ENCODE measurements at places on chromosomes 12 and 14.

DNA sequence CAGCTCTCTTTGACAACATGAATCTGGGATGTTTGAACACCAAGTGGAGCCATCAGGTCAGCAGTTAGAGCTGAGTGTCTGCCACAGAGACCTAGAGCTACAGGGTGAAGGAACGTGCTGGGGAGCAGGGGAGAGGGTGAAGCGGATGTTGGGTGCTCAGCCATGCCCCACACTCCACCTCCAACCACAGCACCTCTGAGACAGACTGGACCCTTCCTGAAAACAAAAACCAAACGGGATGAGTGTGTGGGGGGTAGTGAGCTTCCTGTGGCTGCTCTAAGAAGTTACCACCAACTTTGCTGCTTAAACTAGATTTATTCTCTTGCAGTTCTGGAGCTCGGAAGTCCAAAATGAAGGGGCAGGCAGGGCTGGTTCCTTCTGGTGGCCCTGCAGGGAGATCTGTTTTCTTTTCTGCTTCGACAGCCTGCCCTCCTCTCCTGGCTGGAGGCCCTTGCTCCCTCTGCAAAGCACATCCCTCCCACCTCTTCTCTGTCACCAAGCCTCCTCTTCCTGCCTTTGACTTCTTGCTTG lies 5.6 kb upstream of the GOLGA3 start:
- DNase-seq: no peak

DNA sequence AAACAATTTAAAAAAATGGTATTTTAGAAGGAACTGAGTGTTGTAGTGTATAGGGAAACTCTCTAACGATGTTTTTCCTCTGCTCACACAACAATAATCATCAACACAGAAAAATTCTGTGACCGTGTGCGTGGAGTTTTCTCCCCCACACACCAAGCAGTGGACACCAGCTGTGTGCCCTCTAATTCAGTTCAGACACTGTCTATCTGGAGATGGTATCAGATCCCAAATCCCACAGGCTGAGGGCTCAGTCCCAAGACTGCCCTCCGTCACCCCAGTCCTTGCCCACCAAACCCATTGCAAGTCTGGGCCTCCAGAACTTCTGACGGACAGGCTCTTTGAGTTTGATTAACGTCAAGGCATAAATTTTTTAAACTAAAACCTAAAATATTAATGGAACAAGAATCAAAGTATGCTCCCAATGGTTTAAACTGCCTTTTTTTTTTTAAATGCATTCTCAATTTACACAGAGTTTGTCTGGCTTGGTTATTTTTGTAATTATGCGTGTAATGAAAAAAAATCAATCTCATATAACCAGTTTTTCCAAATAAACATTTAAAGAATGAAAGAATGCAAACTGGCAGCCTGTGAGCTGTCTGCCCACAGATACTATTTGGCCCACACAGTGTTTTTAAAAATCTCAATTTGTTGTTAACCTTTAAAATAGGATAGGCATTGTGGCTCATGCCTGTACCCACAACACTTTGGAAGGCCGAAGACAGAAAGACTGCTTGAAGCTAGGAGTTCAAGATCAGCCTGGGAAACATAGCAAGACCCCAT lies 19.2 kb downstream of the BLTP3B start:
- no peak for DNase-seq

- no peak for DNase-seq
Measured at GRCh38 chr14:67975470-67975869, 155.9 kb downstream of the RAD51B start.

DNA sequence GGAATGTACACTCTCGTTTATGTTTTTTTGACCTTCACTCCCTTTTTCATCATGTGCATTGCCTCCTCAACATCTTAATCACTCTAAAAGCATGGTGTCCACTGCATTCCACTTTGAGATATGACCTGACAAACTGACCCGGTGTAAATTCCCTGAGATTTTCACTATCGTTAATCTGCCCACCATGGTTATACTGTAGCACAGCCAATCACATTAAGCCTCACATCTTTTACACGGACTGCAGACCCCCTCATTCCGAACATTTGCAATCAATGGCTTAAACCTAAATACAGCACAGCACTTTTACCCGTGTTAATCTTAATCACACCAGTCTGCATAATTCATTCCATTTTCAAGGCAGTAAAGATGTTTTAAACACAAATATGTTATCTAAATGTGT lies 2.4 kb downstream of the RERG start:
- DNase-seq: no peak

DNA sequence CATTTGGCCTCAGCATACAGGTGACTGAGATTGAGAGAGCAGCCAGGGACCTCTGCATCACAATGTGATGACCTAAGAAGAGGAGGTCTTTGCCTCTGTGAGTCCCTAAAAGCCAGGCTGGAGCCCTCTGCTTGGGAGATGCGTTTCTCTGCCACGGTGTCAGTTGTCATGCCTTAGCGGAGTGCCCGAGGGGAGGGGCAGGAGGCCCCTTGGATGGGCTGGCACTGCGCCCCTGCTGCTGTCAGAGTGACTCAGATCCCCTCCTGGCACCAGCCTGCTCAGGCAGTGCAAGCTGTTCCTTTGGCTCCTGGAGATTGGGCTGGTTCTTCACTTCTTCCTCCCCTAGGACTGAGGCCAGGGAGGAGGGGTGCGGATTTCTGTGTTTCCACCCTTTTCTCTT lies 64.9 kb upstream of the KCNA5 start:
- DNase-seq: no peak

DNA sequence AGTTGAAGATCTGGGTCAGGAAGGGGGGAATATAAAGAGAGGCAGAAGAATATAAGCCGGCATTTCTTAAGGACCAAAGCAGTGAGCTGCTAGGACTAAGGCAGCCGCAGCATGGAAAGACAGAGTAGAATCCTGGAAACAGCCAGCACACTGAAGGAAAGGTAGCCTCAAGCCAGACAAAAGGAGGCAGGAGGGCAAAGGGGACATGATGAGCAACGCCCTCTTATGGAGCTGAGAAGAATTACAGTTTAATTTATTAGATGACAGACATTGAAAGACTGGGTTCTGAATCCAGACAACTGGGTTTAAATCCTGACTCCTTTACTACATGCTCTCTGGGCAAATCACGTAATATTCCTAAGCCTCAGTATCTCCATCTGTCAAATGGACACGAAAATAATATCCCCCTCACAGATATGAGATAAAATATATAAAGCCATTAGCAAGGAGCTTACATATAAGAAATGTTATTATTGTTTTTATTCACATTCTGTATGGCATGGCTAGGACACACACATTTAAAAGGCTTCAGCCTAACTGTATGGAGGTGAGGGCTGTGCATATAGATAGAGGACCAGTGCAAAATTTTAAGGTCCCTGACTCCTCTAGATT lies 8.1 kb upstream of the PCED1B start:
- peak; percentile 48 for DNase-seq

- no peak for DNase-seq
Measured at GRCh38 chr14:68685419-68686204, 107.3 kb downstream of the ZFP36L1 start.

DNA sequence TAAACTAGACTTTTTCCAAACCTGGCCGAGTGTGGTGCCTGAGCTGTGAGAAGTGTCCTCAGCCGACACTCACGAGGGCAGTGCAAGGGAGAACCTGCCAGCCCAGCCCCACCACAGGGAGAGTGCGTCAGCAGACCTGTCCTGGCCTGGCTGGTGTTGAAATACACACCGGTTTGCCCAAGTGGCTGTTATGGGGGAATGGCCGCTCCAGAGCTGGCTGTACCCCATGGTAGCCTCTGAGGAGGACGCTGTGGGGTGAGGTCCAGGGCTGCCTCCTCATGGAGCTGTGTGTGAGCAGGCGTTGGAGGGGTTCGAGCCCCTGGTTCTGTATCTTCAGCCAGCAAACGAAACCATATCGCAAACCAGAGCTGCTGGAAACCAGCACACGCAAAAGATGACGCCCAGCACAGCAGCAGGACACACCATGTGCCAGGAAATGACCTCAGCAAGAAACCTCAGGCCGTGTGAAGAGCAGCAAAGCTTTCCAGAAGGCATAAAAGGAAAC lies 9.4 kb downstream of the ANKRD9 start:
- DNase-seq: no peak

GRCh38 chr12:2925322-2925995 lies 33.7 kb upstream of the TEAD4 start:
- no peak for DNase-seq

DNA sequence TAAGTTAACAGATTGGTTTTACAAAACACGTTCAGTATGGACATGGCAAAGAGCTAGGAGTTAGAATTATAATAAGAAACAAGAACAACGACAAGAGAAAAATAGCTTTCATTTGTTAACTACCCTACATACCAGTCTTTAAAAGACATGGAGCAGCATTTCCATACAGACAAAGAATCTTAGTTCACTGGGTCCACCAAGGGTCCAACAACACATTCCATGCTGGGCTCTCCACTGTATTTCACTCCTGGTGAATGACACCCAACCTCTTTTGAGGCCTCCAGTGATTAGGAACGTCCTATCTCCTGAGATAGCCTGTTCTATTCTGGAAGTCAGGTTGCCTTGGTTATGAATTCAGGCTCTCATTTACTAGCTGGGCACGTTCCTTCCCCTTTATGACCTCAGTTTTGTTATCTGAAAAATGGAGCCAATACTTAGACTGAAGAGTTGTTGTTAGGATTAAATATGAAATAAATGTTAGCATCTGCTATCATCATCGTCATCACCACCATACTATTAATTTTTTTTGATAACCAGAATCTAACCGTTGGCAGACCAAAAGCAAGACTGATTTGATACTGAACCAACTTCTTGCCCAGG lies 37.7 kb downstream of the C12orf75 start:
- DNase-seq: no peak

DNA sequence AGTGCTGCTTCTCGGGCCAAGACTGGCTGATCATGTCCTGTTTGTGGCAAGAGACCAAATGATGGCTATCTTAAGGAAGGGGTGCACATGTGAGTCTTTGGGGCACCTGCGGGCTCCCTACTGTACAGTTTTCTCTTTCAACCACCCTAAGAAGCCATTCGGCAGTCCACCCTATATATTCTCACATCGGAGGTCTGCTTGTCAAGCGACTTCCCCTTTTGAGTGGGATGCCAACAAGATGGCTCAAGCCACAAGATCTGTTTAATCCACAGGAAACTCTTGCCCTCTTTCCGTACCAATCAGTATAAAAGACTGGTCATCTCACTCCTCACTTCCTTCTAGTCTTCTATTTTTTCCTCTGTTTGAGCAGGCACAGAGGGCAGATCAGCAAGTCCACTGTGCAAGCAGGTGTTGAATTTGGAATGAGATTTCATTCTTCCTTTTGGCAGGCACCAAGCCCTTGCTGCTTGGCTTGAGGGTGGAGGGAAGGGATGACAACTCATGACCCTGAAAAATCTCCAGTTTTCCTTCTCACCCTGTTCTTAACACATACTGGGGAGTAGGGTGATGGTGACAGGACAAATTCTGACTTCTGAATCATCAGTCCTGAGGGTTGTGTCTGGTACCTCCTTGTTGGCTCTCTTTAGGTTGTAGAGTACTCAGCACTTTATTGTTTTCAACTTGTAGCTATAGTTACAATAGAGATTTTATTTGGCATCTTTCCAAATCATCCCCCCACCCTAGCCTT lies 17.6 kb downstream of the LACRT start:
- DNase-seq: no peak

GRCh38 chr14:79525416-79525815 lies 685.9 kb downstream of the DIO2 start:
- DNase-seq: no peak

DNA sequence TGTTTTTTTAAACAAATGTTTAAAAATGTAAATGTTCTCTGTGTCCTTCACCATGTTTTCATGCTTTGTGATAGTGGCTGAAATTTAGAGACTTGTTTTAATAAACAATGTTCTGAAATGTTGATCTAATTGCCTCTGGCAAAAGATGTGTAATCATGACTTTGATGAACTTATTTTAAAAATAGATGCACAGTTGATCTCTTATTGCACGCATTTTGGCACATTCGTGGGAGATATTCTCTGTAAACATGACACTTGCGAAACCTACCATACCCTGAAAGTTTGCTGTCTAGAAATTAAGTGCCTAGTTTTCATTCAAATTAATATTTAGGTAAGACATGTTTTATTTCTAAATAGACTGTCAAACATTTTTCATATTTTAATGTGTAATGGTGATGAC lies 119.7 kb upstream of the DNM1L start:
- DNase-seq: no peak

DNA sequence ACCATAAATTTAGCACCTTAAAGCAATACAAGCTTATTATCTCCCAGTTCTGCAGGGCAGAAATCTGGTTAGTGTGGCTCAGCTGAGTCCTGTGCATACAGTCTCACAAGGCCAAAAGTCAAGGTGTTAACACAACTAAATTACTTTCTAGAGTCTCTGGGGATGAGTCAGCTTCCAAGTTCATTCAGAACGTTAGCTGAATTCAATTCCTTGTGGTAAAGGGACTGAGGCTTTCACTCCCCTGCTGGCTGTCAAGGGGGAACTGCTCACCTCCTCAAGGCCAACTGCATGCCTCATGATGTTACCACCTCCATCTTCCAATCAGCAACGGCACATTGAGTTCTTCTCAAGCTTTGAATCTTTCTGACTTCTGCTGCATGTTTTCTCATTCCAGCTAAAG lies 27.6 kb downstream of the EML5 start:
- peak; percentile 7 for DNase-seq

- no peak for DNase-seq
Measured at GRCh38 chr12:98262902-98263301, 252.5 kb upstream of the TMPO start.

DNA sequence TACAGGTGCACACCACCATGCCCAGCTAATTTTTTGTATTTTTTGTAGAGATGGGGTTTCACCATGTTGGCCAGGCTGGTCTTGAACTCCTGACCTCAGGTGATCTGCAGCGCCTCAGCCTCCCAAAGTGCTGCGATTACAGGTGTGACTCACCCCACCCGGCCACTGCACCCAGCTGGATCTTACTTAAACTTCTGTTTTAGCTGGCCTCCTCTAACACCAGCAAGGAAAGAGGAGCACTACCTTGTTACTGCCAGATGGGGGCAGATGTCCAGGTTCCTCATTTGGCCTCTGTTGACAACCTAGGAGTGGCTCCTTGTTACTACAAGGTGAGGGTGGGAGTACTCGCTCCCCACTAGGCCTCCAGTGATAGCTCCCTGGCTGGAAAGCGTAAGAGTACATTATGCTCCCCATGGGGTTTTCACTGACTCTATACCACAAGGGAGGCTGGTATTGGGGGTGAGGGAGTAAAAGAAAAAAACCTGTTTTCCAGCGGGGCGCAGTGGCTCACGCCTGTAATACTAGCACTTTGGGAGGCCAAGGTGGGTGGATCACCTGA lies 13.2 kb upstream of the ARF6 start:
- peak; percentile 74 for DNase-seq

GRCh38 chr14:22291406-22291805 lies 297.6 kb downstream of the DAD1 start:
- DNase-seq: no peak

All from HEK293T (cell line).